ENCODE measurements at places on chromosomes 5 and 9. TPM values are rescaled to one million over a fixed set of nuclear protein-coding genes. Genes with fewer than 3 reads are reported as not detected.
A peak's percentile ranks its signal among the peaks of the same experiment; 100 is the strongest.

GRCh38 chr5:150149618-150150017 lies 6.0 kb downstream of the PDGFRB start:
- DNase-seq = no peak

DNA sequence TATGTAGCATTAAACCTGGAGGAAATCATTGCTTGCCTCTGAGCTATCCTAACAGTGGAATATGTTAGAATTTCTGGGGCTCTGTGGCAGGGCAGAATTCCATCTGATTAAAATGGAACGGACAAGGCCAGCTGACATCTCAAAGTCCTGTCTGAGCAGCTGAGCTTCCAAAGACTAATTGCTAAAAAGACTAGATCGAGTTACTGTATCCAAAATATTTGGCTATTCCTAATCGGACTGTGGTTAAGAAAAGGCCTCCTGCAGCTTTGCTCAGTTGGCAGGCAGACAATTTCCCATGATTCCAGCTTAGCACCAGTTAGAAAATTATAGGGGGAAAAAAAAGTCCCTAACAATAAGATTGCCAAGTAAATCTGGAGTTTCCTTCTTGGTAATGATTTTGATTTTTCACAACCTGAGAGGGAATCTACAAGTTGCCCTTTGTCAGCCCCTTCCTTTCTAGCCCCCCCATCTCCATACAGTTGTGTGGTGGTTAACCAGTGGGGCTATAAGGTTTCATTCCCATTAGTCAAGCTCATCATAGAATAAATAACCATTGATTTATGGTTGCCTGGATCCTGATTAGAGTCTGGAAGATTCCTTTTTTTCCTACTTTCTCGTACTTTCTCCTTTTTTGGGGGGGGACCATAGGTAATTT lies 26.4 kb downstream of the PTGR1 start:
- no peak for DNase-seq

GRCh38 chr9:80467632-80468031 lies 895.9 kb downstream of the TLE4 start:
- peak; percentile 44 for DNase-seq

- DNase-seq = peak; percentile 88
Measured at GRCh38 chr9:27154908-27155307, 45.9 kb downstream of the TEK start.

DNA sequence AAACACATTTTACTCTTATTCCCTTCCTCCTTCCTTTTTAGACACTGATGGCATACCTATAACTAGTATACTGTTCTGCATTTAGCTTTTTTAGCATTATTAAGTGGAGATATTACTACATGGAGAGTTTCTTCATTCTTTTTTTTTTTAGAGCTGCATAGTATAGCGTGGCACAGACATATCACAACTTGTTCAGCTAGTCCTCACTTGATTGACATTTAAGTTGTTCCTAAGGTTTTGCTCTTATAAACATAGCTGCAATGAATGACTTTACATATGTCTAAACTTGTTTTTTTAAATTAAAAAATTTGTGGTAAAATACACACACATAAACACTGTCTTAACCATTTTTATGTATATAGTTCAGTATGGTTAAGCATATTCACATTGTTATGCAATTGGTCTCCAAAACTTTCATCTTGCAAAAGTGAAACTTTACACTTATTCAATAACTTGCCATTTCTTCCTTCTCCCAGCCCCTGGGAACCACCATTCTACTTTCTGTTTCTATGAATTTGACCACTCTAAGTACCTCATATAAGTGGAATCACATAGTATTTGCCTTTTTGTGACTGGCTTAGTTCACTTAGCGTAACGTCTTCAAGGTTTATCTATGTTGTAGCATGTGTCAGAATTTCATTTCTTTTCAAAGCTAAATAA lies 48.7 kb downstream of the ANKDD1B start:
- DNase-seq = peak; percentile 57

DNA sequence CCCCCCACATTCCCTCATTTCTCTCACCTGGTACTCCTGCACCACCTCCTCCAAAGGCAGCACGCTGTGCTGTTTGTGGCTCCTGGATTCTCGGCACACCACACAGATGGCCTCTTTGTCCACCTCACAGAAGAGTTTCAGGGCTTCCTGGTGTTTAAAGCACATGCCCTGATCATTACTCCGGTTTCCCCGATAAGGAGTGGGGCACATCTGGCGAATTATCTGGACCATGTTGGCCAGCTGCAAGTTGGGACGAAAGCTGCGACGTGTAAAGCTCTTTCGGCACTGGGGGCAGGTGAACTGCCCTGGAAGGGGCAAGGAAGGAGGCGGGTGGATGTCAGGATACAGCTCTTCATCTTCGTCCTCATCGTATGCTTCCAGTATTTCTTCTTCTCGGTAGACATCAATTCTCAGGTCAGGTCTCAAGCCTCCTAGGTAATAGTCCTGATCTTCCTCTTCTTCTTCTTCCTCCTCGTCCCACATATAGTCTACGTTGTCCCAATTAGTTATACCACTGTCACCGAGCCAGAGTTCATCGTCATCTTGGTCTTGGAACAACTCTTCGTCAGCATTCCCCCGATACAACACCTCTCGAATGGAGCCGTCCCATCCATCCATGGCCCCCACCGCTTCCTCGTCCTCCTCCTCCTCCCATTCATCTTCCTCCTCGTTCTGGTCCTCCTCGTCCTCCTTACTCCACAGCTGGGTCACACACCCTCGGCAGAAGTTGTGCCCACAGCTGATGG lies 796 bp downstream of the TRIM52 start:
- DNase-seq = no peak

ARID3C gene
- 0.26 TPM for total RNA-seq

PLPP7 gene
- total RNA-seq = not detected

PITX1 gene
- total RNA-seq = 87.7 TPM

ZDHHC12 gene
- 27.4 TPM for total RNA-seq

TMEM8B gene
- total RNA-seq = 1.5 TPM

PKD2L2 gene
- total RNA-seq = not detected
